ENCODE measurements at places on chromosomes 5 and 9.
A peak's percentile ranks its signal among the peaks of the same experiment; 100 is the strongest.

DNA sequence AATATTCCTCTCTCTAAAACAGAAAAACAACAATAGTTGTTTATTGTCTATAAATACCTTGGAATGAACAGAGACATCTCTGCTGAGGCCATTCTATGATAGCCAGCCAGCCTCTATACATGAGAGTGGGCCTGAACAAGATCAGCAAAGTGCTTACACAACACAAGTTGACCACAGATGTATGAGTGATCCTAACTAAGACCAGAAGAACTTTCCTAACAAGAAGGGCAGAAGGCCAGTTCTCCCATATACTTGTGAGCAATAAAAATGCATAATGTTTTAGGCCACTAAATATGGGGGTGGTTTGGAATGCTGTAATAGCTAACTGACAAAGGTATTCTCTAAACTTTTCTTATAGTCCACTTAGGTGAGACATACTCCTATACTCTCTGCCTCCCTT lies 345.7 kb downstream of the SPATA31D1 start:
- no peak for DNase-seq

DNA sequence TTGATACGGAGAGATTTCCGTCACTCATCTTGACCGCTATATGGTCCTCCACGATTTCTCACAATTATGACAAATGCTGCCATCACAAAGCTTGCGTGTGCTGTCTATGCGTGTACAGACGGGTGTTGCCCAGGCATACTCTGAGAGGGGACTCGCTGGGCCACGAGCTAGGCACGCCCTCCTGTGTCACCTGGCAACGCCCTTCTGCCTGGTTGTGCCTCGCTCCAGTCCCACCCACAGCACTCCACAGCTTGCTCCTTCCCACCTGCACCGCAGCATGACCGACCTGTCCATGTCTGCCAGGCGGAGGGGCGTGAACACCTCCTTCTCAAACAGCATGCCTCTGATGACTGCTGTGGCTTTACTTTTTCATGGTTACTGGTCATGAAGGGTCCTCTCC lies 55.6 kb downstream of the CAMSAP1 start:
- DNase-seq = no peak

DNA sequence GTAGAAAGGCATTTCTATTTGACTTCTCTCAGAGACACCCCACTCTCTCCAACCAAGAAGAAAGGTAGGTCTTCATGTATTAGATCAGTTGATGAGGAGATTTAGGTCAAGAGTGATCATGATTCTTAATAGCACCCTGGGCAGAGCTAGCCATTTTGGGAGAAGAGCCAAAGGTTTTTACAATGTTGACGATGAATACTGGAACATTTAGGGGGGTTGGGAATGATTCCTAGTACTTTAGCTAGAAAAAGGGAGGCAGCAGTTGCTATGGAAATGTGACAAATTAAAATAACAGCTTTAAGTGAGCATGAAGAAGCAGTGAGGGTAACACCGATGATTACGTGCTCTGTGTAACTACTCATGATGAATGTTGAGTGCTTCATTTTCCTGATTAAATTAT lies 9.5 kb upstream of the RPS23 start:
- no peak for DNase-seq

- DNase-seq = no peak
These were observed 18.6 kb downstream of the LMAN2 start for GRCh38 chr5:177332896-177333260.

- no peak for DNase-seq
These were observed 51.2 kb downstream of the FCHO2 start for GRCh38 chr5:73007051-73007450.

GRCh38 chr5:16489322-16489791 lies 23.8 kb upstream of the ZNF622 start:
- no peak for DNase-seq

DNA sequence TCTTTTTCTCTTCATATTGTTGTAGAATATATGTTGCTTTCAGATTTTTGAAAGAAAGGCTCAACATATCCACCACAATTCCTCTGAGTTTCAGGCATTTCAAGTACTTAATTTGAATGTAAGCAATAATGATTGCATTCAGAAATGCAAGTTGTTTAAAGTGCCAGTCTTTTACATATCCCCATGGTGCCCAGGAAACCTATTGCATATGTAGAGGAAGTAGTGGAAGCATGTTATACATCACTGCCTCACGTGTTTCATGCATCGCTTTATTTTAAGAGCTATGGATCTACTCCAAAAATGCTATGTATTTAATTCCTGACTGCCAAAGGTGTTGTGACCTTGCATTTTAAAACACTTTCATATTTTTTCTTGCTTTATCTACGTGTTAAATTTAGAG lies 28.1 kb downstream of the CPEB4 start:
- no peak for DNase-seq

DNA sequence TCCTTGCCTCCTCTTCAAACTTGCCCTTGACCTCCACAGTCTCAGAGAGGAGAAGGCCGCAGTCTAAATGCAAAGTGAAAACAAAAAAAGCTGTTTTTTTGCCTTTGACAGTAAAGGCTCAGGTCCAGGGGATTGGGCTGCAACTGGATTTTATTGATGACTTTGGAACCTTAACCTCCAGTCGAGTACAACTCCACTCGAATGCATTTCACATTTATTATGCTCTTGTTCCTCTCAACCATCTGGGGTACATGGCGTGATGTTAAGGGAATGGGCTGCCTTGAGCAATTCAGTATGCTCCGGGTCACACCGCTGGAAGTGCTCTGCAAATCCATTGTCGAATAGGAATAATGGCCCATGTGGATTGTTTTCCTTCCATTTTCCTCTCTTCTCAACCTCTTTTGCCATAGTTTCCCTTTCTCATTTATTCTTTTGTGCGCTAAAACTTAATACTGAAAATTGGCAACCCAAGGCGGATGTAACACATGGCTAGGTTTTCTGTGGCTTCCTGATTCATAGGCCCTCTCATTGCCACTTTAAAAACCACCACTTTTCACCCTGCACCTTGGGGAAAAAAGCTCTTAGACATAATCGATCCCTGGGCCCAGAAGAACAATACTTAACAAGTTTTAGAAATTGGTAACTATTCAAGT lies 34.3 kb downstream of the ITK start:
- no peak for DNase-seq

GRCh38 chr5:97297063-97297703 lies 114.1 kb upstream of the RIOK2 start:
- peak; percentile 13 for DNase-seq

DNA sequence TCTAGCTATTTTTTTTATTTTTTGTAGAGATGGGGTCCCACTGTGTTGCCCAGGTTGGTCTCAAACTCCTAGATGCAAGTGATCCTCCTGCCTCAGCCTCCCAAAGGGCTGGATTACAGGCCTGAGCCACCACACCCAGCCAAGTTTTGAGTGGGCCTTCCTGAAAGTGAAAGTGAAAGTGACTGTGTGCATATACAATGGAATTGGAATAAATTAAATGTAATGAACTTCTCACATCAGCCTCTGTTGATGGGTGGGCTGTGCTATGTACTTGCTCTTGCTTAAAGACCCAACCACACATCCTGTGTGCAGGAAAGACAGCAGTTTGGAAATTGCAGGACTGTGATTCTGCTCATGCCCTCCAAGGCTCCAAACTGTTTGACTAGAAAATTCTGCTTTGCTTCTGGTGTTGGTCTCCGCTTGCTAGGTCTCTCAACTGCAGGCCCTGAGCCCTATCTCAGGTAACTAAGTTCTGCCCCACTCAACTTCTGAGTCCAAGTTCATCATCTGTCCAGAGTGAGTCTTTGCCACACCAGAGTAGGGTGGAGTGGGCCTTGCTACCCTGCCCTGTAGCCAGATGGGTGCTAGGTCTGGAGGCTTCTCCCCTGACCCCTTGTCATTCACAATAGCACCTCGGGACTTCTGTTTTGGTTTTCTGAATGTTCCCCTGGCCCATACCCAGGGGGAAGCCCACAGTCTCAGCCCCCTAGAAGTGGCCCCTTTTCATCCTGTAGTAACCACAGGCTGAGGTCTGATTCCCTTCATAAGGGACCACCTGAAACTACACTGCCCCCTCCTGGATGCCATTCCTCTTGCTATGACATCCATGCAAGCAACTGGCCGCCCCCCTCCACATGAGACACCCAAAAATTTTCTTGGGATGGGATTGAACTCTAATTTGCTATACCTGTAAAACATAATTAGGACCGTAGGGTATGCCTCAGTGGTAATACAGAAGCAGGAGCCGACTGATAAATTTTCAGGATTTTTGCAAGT lies 36.5 kb upstream of the RAD23B start:
- peak; percentile 47 for DNase-seq

DNA sequence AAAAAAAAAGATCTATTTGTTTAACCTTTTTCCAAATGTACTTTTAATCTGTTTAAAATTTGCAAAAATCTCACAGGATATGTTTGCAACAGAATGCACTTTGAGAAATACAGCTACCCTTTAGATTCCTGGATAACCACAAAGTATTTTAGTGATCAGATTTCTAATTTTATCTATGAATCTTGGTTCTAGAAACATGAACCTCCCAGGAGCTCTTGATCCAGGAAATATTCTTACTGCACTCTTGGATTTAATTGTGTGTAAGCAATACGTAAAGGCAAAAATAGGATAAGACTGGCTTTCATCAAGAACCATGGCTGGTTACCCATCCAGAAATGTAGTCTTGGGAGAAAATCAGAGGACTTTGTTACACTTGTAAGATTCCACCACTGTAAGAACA lies 1581.8 kb upstream of the WWC1 start:
- DNase-seq = no peak

DNA sequence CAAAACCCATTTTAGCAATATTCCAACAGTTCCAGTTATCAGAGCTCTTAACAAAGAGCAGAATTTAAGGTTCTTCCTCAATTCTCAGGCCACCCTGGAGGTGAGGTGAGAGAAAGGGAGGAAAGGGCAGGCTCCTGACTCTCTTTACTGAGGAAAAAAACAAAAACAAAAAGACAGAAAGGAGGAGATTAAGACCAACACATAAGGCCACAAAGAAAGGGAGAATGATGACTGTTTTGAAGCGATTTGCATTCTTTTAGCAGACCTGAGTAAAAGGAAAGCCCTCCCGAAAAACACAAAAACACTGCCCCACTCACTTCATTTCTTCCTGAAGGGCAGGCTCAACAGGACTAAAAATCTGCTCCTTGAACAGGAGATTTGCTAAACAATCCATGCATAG lies 300.5 kb downstream of the ARL15 start:
- DNase-seq = no peak

GRCh38 chr5:123763201-123763600 lies 251.2 kb downstream of the CSNK1G3 start:
- no peak for DNase-seq

DNA sequence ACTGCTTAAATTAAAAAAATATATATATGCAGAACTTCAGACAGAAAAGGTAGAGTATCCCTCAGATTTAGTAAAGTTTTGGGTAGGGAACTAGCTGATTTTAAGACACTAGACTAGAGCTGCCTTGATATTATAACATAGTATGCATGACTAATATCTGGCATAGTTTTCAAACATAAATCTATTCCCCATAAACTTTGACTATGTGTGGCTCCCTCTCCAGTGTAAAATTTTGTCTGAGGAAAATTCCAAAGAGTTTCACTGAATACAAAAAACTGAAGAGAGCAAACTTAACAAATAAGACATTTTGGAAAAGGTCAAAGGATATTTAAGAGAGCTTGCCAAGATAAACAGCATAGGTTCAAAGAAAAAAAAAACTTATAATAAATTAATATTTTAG lies 66.2 kb upstream of the ZNF462 start:
- DNase-seq = no peak

GRCh38 chr5:124932791-124933600 lies 186.6 kb upstream of the ZNF608 start:
- DNase-seq = no peak

DNA sequence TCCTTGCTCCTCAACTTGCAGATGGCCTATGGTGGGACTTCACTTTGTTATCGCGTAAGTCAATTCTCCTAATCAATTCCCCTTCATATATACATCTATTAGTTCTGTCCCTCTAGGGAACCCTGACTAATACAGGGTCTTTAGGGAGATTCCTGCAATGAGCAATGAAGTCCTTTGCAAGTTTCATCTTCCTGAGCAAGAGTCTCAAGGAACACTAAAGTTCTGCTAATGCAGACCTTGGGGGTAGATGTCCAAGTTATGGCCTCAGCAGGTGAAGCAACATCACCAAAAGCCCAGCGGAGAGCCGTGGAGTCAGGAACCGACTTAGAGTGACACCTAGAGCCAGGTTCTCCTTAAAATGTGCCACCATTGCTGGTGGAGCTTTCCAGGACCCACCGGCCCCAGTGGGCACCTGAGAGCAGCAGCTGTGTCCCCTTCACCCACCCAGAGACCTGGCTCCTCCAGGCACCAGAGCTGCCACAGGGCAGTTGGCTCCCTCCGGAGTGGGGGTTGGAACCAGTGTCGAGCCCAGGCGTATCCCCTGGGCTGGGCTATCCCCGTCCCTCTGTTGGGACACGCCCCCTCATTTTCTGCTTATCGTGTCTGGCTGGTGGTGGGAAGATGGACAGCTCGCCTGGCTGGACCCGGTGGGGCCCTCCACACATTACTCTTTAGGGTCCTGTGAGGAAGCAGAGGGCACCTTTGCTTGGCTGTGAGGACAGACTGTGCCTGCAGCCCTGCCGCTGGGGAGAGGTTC lies 10.9 kb upstream of the FCN1 start:
- DNase-seq = no peak

DNA sequence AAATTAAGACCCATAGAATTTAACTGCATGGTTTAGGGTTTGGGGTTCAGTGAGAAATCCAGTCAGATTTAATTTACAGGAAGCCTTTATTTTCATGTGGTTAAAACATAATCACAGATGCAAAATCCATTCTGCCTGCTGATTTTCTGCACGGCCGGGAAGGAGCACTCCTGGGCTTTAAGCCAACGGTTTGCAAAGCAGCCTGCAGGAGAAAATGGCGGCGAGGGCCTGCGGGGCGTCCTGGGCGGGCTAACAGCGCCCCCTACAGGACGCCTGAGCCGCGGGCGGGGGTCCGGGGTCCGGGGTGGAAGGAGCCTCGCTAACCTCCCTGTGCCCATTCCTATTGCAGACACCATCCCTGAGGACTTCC lies 47.6 kb downstream of the THBS4 start:
- peak; percentile 61 for DNase-seq

DNA sequence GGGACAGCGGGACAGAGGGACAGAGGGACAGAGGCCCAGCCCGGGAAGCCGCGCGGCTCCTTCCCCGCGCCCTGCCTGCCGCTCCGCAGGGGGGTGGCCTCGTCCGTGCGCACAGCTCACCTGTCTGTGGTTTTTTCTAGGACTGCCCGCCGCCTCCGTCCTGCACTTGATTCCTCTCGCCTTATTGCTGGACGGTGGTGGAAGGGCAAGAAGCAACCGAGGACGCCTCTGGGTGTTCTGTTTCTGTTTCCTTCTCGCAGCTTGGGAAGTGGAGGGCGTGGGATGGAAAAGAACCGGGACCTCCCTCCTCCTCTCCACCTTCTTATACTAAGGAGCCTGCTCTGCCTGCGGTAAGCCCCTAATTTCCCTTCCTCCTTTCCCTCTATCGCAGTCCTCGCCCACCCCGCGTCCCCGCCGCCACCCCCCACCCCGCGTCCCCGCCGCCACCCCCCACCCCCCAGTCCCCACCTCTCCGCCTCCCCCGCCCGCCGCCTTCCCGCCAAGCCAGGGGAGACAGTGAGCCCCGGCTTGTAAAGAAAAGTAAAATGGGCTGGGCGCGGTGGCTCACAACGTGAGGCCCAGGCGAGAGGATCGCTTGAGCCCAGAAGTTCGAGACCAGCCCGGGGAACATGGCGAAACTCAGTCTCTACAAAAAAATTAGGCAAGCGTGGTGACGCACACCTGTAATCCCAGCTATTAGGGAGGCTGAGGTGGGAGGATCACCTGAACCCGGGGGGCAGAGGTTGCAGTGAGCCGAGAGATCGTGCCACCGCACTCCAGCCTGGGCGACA lies 9.6 kb upstream of the FLT4 start:
- DNase-seq = no peak

- DNase-seq = no peak
These were observed 140.8 kb upstream of the OTULINL start for GRCh38 chr5:14440582-14441431.

GRCh38 chr5:23352446-23352845 lies 155.0 kb upstream of the PRDM9 start:
- DNase-seq = peak; percentile 43
